Left renal cortex interstitium (tissue), 4 donors: ENCODE measurements at places on chromosomes 2 and 18.

DNA sequence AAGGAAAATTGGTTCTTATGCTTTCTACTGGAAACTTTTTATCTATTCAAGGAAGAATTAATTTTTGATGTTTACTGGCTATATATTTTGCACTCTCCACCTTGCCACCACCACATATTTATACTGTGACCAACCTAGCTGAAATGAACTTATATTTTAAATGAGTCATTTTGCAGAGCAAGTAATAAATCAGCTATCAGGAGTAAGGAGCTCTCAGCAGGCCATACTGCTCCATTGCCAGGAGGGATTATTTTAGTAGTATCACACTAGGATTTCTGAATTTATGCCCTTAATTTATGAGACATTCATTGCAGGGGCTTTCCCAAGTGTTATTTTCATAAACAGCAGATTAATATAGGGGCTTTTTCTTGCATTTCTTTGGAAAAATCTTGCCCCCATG, 125.8 kb upstream of the CYP1B1 start:
- DNase-seq: no peak

GRCh38 chr2:43269074-43269572, 42.7 kb upstream of the ZFP36L2 start:
- no peak for DNase-seq

DNA sequence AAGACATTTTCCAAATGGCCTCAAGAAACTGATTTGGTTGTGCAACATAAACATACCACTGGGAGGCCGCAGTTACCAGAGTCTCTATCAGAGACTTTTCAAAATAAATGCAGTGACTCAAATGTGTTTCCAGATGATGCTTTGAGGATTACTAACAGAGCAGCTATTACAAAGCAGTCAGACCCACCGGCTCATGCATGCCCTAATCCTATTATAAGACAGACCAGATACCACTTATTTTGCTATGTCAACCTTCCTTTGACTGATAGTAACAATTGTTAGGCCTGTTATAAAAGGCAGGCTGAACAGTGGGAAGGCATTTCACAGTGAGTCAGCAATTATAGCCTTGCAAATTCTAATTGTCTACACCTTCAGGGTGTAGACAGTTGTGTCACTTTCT, 217.7 kb downstream of the LRRTM1 start:
- DNase-seq: no peak

- peak; percentile 21 for DNase-seq
Observed at GRCh38 chr2:191539068-191539467, 138.9 kb upstream of the NABP1 start.

- DNase-seq: no peak
Observed at GRCh38 chr18:55083461-55083860, 124.2 kb upstream of the CCDC68 start.

DNA sequence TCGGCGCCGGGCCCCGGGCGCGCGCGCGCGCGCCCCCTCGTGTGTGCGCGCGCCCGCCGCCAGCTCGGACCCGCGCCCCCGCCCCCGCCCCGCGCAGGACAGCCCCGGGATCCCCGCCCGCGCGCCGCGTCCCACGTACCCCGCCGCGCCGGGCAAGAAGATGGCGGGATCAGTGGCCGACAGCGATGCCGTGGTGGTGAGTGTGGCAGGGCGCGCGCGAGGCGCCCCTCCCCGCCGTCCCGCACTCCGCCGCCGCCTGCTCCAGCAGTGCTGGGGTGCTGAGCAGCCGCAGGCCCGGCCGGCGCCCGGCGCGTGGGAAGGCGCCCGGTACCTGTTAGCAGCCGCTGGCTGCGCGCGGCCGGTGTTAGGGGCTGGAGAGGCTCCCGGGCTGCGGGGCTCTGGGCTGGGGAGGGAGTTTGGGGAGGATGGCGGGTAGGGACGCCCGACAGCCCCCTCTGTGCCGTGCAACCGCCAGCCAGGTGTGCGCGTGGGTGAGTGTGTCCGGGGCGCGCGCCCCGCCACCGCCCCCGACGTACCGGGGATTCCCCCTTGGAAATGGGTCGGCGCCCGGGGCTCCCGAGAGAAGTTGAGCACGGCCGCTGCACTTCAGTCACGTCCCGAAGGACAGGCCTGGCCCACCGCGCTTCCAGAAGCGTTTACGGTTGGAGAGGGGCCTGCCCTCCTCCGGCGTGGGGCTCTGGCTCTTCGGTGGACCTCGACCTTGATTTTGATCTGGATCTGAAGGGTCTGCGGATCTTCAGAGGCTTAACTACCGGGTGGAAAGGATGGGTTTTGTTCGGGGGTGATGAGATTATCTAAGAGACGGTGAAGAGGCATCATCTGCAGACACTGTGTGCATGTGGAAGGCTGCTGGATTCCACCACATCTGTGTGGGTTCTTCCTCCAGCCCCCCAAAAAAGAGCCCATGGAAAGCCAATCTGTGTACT, 697 bp downstream of the LGALSL start:
- DNase-seq: peak; percentile 35

GRCh38 chr18:67367540-67367939, 149.0 kb downstream of the DSEL start:
- no peak for DNase-seq

DNA sequence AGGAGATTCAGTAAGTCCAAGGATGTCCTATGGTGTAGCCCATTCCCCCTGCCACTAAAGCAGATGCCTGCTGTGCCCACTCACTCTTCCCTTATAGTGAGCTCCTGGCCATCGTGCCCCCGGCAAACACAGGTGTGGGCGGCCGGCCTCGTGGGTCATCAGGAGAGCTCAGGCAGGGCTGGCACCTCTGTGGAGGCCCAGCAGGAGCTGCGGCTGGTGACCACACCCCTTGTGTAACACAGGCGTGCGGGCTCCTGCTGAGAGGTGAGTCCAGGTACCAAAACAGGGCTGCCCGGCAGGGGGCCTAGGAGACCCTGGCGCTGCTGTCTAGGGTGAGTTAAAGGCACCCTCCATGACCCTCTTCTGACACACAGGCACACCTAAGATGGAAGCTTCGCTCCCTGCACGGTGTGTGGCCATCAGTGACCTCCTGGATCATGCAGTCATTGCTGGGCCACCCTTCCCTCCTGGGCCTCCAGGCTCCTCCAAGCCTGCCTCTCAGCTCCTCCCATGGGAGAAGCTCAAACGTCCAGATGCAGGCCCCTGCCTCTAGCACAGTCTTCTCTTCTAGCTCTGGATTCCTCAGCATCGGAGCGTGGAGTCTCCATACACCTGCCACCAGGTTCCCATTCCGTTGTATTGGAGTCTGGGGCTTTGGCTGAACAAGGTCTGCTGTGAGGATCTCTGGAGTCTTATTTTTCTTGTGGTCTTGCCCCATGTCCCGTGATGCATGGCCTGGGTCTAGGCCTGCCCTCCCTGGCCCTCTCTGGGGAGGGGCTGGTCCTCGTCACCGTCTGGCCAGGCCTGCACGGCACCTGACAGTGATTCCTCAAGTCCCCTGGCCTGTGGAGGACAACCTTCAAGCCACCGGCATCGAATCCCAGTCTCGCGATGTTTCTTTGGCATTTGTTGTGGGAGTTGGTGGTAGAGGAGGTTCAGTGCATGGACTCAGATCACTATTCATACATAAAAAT, 246.9 kb downstream of the ACKR3 start:
- DNase-seq: no peak

DNA sequence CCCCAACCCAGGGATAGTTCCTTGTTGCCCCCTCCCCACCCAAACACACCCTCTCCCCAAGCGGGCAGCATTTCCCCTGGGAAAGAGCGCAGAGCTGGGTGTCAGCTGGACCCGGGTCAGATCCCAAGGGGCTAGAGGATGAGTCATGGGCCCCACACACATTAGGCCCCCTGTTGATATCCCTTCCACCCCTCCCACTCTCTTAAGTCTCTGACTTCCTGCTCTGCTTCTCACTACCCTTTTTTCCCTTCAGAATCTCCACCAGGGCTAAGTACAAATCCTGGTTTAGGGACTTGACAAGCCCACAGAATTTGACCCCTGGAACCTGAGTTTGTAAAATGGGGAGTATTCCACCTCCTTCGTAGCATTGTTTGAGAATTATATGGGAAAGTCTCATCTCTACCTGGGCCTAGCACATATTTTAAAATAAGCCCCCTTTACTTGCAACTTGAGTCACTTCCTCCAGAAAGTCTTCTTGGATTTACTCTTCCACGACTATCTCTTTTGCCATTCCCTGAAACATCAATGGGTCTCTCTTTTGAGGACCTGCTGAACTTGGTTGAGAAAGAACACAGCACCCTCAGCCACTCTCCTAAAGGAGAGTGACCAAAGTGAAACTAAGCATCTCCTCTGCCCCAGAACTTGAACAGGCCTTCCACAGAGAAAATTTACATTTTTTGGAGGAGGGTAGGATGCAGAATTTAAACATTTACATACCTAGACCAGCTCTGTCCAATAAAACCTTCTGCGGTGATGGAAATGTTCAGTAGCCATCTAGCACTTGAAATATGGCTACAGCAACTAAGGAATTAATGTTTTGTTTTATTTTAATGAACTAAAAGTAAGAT, 4.7 kb downstream of the RTKN start:
- no peak for DNase-seq

DNA sequence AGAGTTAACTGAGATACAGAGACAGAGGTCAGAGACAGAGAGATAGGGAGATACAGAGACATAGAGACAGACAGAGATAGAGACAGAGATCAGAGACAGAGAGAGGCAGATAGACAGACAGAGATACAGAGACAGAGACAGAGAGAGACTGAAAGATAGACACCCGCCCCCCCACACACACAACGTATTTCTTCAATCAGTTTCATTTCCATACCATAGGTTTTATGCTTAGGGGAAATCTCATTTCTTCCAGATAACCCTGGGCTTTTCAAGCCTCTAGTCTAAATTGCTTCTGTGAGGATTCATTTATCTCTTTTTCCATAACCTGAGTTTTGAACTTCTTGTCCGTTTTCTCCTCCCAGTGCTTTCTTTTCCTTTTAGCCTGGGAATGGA, 94.6 kb downstream of the CD8B2 start:
- no peak for DNase-seq

- no peak for DNase-seq
Observed at GRCh38 chr2:220491670-220492069, 864.2 kb downstream of the SLC4A3 start.

DNA sequence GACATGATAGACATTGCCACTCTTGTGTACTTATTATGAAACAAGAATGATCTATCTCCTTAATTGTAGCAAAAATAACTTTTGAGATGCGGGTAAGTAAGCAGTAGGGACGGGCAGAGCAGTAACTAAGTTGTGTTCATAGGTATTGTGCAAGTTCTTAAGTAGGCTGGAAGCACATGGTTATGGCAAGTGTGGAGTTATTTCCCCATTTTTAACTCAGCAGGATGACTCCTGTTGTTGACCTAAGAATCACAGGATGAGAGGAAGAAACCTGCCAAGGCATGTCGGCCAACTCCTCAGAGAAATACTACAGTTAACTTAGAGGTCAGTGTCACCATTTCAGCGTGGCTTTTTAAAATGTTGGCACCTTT, 51.1 kb upstream of the FN1 start:
- no peak for DNase-seq

DNA sequence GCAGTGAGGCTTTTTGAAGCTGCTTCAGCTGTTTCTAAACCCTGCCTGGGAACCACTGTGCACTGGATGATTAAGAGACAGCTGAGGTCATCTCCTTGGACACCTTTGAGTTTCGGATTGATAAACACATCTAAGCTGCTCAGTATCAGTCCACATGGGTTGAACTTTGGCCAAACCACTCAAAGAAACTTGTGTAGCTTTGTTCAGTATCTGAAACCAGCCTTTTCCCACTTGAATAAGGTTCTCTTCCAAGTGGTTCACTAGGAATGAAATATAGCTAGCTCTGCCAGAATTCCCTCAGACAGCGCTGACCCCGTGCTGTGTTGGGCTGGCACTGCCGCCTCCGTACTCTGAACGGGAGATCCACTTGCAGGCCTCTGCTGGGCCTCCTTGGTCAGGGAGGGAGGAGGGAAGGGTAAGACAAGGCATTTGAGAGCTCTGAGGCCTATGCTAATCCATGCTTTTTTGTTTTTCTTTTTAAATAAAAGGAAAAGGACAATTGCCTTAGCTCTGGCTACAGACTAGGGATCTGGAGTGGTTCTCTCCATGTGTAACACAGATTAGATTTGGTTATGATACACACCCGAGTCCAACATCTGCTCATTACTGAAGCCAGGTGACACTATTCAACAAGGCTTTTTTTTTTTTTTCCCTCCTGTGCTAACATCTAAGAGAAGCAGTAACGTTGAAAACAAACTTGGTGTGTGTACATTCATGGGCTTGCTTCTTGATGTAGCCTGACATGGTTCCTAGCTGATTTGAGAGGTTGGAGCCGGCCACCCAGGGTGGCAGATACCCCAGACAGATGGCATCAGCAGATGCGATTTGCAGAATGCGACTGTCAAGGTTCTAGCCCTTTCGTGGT, 67.7 kb downstream of the NCK2 start:
- DNase-seq: no peak

DNA sequence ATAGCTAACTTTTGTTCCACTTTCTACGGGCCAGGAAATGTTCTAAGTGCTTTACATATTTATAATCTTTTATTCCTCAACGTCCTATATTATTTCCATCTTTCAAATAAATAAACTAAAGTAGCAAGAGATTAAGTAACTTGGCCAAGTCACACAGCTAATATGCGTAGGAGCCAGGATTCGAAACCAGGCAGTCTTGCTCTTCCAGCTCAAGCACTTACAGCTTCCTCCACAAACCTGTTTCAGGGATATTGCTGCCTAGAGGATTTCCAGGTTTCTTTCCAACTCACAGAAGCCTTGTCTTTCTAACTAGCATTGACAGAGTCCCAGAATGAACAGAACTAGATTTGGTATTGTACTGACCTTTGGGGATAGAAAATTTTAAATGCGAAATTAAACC, 102.5 kb downstream of the FIGN start:
- DNase-seq: no peak

- no peak for DNase-seq
Observed at GRCh38 chr18:34495506-34495905, 214.6 kb upstream of the DTNA start.

DNA sequence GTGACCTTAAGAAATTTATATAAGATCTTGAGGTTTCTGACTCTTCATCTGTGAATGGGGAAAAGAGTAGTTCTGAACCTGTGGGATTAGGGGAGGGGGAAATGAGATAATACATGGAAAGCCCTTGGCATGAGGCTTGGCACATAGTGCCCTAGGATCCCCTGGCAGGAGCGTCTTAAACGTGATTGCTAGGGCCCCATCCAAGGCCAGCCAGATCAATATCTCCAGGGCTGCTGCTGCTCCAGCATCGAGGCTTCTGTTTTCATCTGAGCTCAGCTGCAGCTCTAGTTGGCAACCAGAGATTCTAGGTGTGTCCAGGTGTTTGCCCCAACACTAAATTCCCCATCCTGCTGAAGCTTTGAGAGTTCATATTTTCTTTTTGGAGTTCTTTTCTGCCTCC, 71.0 kb downstream of the IL1R2 start:
- no peak for DNase-seq

GRCh38 chr2:64017811-64018700, 1.2 kb downstream of the VPS54 start:
- peak; percentile 37 for DNase-seq

GRCh38 chr18:58110398-58110797, 66.4 kb downstream of the NEDD4L start:
- no peak for DNase-seq

DNA sequence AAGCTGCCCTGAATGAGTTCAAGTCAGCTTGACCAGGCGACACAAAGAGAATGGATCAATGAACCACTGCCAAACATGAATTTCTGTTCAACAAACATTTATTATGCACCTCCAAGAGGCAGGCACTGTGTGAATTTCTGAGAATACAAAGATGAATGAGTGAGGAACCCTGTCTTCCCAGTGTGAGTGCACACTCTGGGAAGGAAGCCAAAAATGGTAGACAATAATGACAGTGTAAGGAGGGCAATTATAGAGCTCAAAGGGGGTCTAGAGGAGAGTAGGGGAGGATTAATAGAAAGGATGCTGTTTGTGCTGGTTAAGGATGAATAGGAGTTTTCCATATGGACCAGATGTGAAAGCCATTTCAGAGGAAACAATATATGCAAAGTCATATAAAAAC, 213.4 kb downstream of the DCC start:
- DNase-seq: no peak
